ENCODE measurements at places on chromosomes 2 and 18. TPM values are rescaled to one million over a fixed set of nuclear protein-coding genes. Genes with fewer than 3 reads are reported as not detected.

Gene CPS1
- 49.3 TPM for total RNA-seq

Gene POTEI
- total RNA-seq = not detected

Gene STPG4
- not detected for total RNA-seq

Gene FZD7
- total RNA-seq = 29.4 TPM

Gene TUBA3E
- not detected for total RNA-seq

Gene SAG
- 0.12 TPM for total RNA-seq

Gene DSC2
- not detected for total RNA-seq

Gene GULP1
- 83.9 TPM for total RNA-seq

Gene COL3A1
- total RNA-seq = 33.6 TPM

Gene MTERF4
- 23.9 TPM for total RNA-seq

Gene CLIP4
- 38.0 TPM for total RNA-seq

Gene GALR1
- total RNA-seq = not detected

Gene DNAJC5G
- not detected for total RNA-seq

- DNase-seq = no peak
Measured at GRCh38 chr18:58345875-58346274, 283.0 kb downstream of the ALPK2 start.

GRCh38 chr2:105809097-105809473 is 64.4 kb downstream of the NCK2 start:
- DNase-seq = no peak

DNA sequence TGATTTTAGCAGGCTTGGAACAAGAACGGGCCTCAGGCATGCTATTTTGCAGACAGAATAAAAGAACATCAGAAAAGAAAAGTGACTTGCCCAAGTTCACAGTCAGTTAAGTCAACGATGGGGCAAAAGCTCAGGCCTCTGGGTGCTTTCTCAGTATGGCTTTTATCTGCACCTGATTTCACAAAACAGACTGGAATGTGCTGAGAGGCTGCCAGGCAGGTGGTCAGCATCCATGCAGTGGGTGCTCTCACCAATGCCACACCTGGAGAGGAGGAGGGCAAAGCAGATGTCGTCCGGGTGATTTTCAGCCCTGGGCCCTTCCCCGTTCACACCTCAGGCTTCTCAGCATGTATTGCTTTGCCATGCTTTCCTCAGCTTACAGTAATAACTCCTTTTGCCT is 854.6 kb downstream of the RNF144A start:
- DNase-seq = no peak

DNA sequence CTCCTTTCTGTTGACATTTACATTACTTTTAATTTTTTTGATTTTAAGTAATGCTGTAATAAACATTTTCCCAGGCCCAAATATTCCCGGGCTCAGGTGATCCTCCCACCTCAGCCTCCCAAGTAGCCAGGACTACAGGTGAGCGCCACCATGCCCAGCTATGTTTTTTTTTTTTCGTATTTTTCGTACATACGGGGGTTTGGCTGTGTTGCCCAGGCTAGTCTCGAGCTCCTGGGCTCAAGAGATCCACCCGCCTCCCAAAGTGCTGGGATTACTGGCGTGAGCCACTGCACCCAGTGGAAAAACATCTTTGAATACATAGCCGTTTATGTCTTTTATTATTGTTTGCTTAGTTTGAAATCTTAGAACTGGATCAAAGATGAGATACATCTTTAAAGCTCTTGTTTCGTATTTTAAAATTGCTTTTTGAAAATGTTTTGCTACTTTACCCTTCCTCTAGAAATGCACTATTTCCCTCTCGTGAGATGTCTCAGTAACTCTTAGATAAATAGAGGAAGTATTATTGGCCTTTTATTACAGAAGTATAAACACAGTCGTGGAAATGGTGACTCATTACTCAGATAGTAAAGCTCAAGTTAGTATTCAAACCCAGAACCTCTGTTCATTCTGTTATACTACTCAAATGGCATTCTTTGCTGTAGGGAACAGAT is 2.4 kb downstream of the SMCHD1 start:
- peak; percentile 66 for DNase-seq

DNA sequence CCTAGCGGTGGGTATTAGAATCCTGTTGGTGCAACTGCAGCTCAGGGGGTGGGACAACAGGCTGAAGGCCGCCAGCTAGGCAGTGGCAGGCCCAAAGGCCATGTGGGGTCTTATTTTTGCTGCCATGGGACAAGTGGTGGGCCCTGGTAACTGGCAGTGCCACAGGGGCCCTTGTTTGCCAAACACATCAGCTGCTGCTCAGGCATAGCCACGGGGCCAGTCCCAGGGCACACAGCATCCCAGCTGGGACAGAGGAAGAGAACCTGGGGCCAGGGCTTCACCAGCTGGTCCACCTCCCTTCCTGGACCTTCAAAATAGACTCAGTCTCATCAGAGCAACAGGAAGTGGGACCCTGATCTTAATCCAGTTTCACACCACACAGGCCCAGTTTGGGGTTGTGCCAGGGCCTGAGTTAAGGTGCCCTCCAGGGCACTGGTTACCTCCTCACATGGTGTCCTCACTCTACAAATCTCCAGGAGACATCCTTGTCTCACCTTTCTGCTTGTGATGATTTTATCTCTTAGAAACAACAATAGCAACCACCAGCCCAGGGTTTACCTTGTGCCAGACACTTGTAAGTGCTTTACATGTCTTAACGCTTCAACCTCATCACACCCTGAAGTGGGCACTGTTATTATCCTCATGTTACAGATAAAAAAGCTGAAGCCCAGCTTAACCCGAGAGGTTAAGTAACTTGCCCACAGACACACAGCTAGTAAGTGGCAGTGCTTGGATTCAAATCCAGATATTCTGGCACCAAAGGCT is 98.5 kb downstream of the GYPC start:
- no peak for DNase-seq

- peak; percentile 59 for DNase-seq
Measured at GRCh38 chr2:157761520-157761919, 114.6 kb downstream of the ACVR1 start.

GRCh38 chr2:47561906-47562305 is 158.9 kb downstream of the MSH2 start:
- DNase-seq = no peak

DNA sequence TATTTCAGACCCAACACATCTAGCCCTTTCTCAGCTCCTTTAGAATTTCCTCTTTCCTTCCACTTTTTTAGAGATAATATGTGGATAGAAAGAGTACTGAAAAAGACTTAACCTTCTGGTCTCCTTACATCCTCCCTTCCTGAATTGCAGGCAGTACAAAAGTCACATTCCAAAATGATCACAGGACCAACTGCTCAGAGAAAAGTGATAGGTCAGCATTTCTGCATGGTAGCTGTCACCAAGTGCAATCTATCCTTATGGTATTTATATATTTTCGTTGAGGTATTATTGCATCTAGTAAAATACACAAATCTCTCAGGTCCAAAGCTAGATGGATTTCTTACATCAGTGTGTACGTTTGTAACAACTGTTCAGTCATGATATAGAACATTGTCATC is 427.5 kb downstream of the LPIN1 start:
- DNase-seq = no peak

GRCh38 chr2:48531141-48531648 is 1.2 kb downstream of the STON1 start:
- peak; percentile 96 for DNase-seq

DNA sequence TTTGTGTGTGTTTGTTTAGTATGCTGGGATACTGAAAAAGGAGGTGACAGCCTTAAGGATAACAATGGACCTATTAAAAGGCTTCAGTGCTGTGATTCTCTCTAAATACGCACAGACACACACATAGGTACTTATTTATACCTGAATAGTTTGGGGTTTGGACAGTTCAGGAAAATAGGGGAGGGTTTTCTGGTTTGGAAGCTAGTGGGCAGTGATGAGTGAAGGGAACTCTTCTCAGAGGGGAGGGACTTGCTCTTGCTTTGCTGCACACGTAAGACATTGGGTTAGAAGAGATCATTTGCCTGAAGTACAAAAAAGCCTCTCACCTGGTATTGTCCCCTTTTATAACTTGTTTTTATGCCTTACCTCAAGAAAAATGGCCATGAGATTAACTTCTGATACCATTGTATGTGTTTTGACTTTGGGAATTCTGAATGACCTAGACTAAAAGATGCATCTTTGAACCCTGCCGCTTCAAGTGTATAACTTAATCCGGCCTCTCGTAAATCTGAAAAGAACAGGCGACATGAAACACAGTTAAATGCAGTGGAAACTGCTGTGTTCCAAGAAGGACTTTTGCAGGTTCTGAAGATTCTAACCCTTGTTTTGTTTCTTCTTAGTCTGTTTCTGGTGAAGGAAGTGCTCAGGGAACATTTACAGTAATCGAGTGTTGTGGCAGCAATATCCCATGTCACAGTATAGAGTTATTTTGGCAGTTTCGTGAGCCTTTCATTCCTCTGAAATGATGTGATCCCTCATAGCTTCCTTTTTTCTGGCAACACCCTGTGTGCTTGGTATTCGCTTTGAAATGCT is 2.5 kb downstream of the CRIM1 start:
- peak; percentile 71 for DNase-seq

DNA sequence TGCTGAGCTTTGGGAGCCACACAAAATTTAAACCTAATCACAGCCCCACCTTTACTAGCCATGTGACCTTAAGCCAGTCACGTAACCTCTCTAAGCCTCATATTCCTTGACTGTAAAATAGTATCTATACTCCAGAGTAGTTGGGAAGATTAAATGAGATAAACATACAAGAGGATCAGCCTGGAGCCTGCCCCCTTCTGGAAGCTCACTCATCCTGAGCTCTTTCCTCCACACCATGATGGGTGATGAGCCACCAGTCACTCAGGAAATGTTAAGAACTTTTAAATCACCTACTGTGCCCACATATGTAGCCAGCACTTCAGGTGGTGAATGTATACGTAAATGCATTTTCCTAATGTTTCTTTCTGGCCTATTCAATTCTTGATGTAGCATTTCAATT is 195.9 kb upstream of the DDX18 start:
- no peak for DNase-seq

GRCh38 chr2:207046724-207047123 is 107.4 kb downstream of the CPO start:
- peak; percentile 25 for DNase-seq

DNA sequence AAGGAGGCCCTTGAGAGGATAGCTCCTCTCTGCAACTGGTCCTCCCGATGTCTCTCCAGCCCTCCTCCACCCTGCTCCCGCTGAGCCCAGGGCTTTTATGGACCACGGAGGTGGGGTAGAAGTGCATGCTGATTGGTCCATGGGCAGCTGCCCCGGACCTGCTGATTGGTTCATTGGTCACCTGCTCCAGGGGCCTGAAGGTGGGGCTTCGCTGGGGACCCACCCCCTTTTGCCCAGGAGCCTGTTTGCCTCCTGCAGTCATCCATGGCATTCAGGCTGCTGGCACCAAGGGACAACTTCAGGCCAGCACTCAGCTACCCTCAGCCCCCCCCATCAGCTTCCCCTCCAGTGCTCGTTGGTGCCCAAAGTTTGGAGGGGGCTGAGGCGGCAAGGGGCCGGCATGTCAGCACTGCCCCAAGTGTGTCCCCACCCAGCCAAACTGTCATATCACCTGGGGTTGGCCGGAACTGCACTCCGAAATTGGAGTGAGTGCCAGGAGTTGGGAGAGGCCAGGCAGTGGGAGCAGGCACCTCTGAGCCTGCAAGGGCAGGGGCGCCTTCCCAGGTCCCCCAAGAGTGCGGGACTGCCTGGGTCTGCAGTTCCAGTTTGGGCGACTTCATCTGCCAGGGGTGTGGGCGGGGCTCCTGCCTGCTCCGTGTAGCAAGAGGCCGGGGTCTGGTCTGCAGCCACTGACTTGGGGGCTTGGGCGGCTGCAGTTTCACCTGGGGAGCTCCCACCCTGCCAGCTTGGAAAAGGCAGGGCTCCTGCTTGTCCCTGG is 288.9 kb downstream of the RDH14 start:
- no peak for DNase-seq

DNA sequence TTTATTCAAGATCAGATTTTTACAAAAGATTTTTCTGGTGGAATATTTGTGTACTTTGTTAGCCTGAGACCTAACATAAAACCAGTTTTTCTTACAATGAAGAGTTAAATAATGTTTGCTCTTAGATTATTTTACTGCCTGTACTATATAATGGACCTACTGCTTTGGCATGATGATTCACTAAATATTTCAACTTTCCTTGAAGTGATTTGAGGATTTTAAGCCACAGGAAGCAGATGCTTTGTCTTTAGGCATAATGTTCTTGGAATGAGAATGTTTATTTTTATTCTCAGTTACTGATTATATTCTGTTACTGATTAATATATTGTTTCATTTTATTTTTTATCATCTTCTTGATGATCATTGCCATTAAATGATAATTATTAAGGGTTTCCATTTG is 175.3 kb upstream of the LRP1B start:
- no peak for DNase-seq

DNA sequence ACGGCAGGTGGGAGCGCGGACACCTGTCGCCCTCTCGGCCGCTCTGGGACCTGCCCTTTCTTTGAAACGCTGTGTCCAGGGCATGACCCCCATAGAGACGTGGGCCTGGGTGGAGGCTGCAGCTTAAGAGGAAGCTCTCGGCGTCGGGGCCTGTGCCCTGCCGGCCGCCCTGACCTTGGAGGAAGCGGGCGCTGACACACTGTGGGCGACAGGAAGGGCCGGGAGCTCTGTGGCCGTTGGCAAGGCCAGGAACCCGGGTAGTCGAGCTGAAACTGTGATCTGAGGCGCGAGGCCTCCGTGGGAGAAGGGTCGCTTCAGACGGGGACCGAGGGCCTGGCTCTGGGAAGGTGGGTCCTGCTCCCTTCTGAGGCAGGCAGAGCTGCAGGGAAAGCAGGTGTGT is 28.2 kb downstream of the KCNG2 start:
- no peak for DNase-seq

GRCh38 chr2:149410701-149411484 is 80.5 kb downstream of the LYPD6 start:
- DNase-seq = peak; percentile 51

- no peak for DNase-seq
Measured at GRCh38 chr18:59376351-59376935, 17.4 kb upstream of the LMAN1 start.

DNA sequence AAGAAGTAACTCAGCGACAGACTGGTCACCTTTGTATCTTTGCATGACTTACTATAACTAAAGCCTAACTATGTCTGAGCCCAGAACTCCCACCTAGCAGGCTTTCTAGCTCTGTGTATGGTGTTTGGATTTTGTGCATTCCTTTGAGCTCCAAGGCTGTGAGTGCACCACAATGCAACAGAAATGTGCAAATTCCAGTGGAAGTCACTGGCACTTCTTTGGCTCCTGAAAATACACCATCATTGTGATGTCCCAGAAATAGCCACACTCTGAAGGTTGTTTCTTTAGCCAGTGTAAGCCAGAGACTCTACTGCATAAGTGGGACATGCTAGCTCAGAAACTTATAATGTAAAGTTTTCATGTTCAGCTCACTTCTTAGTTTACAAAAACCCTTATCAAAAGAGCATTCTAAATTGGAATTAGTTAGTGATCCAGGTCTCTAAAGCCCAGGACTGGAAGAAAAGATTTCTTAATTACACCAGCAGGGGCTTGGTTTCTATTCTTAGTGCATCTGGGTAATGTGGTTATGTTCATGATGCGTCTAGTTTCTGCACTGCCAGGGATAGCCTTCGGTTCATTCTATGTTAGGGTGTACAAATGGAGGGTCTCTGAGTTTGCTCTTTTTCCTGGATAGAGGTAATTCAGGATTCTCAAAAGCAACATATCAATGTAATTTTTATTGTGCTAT is 1239.5 kb upstream of the ZEB2 start:
- DNase-seq = no peak

- DNase-seq = no peak
Measured at GRCh38 chr2:140842110-140842509, 1288.7 kb downstream of the LRP1B start.

- DNase-seq = no peak
Measured at GRCh38 chr2:111884592-111884964, 585 bp upstream of the ANAPC1 start.

Measured in RPMI7951 (cell line).